ENCODE measurements at places on chromosomes 2 and 18.
A peak's percentile ranks its signal among the peaks of the same experiment; 100 is the strongest.

DNA sequence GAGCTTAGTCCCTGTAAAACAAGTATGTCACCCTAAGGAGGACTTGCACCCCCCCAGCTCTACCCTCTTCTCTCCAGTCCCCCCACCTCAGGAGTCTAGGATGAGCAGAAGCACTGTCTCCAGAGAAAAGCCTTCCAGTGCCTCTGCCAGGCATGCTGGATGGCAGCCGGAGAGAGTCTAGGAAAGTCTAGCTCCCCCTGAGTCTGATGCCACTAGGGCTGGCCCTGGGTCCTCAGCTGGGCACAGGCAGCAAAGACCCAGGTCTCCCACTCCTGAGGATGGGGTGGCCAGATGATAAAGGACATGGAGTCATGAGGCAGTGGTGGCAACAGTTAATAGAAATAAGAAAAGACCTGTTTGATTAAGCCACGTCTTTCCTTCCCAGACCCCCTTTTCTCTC is 225.6 kb downstream of the CYP26B1 start:
- DNase-seq, result no peak

DNA sequence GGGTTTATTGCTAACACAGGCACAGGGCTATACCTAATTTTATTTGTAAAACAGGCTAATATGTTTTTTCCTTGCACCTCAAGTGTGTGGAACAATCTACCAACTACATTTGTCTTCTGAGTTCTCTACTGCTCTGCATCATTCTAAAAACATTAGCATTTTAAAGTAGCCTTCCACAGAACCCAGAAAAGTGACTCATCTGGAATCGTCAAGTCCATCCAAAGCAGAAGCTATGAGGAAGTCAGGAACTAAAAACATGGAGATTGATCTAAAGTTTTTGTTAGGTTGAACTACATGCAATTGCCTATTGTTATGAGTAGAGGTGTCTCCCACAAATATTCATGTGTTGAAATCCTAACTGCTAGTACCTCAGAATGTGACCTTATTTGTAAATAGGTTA is 70.9 kb downstream of the SUCLG1 start:
- DNase-seq, result no peak

- DNase-seq, result no peak
Observed at GRCh38 chr2:57180042-57180567, 866.5 kb upstream of the VRK2 start.

GRCh38 chr2:239519089-239519920 is 118.5 kb upstream of the HDAC4 start:
- no peak for DNase-seq

DNA sequence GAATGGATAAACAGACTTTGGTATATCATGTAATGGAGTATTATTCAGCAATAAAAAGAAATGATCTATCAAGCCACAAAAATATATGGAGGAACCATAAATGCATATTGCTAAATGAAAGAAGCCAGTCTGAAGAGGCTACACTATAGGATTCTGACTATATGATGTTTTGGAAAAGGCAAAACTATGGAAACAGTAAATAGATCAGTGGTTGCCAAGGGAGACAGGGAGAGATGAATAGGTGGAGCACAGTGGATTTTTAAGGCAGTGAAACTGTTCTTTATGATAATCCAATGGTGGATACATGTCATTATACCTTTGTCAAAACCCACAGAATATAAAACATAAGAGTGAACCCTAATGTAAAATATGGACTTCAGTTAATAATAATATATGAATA is 41.0 kb upstream of the SLC30A6 start:
- DNase-seq, result no peak

GRCh38 chr2:155872396-155872795 is 460.1 kb downstream of the NR4A2 start:
- DNase-seq, result no peak

GRCh38 chr2:158357122-158357521 is 99.4 kb downstream of the CCDC148 start:
- no peak for DNase-seq

DNA sequence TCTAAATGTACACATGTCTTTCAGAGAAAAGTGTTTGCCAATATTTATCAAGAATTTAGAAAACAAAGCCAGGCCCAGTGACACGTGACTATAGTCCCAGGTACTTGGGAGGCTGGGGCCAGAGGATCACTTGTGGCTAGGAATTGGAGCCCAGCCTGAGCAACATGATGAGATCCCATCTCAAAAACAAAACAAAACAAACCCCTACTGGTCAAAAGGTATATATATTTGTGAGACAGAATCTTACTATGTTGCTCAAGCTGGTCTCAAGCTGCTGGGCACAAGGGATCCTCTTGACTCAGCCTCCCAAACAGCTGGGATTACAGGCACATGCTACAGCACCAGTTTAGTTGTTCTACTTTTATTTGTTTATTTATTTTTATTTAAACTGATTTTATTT is 79.2 kb downstream of the ZDBF2 start:
- DNase-seq, result no peak

DNA sequence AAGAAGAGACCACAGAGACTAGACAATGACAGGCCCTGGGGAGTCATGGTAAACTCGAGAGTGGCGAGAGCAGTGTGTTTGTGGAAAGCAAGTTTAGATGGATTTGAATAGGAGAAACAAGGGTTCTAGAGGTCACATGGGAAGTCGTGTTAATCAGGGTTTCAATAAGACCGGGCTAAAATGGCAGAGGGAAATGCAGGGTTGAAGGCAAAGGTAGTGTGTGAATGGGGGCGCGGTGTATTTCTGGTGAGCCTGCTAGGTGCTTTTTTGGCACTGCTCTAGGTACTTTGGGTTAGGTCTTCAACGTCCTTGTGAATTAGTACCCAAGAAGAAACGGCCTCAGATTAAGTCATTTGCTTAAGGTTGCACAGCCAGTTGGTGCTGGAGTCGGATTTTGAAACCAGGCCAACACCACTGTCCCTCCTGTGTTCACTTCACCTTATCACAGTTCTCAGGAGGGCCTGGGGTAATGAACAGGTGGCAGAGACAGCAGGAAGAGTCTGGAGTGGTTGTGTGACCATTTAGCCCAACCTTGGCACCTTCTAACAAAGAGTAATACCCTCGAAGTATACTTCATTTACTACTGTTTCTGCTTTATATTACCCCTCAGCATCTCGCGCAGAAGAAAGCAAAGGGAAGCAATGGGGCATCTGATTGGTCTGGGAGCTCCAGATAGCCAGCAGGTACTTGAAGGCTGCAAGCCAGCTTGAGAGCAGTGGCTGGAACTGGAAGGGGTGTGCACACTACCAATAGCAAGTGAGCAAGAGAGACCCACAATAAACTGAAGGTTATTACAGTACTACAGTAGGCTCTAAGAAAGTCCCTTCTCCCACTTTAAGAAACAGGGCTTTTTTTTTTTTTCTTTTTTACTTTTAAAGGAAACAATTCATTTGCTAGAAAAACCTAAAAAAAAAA is 33.4 kb upstream of the GAREM2 start:
- DNase-seq, result no peak

- DNase-seq, result no peak
Observed at GRCh38 chr2:142734231-142734630, 143.2 kb upstream of the KYNU start.

GRCh38 chr18:22609642-22610041 is 191.9 kb upstream of the CTAGE1 start:
- no peak for DNase-seq

- DNase-seq, result no peak
Observed at GRCh38 chr18:2891526-2892431, 45.0 kb downstream of the EMILIN2 start.

DNA sequence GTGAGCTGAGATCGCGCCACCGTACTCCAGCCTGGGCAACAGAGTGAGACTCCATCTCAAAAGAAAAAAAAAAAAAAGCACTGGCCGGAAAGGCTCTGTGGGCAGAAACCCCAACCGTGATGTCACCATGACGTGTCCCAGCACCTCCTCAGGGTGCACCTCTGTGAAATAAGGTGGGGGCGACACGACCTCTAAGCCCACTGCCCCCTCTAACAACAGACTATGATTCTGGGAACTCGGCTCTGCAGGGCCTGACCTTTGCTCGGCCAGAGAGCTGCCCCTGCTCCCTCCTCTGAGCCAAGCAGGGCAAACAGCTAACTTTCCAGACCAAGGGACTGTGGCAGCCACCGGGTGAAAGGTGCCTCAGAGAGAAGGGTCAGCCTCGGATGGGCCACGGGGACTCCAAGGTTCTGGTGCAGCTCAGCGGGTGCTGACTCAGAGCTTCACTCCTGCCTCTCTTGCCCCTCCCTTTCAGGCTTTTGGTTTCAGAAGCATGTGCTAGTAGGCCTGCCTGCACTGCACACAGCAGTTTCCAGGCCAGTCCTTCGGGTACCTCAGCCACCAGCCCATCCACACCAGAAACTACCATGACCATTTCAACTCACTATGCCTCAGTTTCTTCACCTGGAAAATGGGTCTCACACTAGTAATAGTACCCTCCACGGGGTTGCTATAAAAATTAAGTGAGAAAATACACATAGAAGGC is 8.0 kb downstream of the TMBIM1 start:
- peak; percentile 35 for DNase-seq

DNA sequence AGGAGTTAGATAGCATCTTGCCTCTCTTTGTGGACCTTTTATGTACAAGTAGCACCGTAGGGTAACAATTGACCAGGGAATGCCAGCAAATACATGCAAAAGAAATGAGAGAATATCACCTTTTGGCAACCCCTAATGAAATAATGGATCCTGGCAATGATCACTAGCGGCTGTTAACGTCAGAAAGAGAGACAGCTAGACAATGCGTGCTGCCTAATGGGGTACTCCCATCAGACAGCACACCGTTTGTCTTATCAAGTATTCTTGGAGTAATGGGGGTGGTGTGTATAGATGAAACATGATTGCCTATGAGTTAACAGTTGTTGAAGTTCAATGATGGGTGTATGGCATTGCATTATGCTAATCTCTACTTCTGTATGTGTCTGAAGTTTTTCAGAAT is 1.6 kb downstream of the ELAC1 start:
- no peak for DNase-seq

DNA sequence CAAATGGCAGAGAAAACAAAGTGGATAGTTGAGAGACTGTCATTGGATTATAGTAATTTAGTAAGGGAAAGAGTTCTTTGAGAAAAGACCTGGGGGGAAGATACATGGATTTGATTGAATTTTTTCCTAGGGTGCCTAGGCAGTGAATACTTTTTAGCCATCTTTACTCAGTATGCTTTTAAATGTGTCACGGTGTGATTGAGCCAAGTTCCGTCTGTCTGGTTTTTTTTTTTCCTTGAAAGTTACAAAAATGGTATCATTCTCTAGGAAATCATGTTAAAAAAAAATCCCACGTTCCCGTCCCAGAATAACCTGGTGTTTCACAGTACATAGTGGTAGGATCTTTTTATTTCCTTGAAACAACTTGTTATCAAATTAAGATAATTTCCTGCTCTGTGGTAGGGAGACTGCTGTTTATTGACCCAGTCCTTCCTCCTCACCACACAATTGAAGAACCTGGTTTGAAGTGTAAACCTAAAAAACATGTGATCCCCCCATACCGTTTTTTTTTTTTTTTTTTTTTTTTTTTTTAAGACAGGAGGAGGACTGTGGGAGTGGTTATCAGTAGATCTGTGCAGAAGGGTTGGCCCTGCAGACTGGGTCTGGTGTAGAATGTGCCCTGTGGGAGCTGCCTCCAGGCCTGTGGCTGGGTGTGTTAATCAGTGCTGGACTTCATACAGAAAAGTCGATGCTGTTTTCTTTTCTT is 55.1 kb downstream of the DGKD start:
- no peak for DNase-seq

DNA sequence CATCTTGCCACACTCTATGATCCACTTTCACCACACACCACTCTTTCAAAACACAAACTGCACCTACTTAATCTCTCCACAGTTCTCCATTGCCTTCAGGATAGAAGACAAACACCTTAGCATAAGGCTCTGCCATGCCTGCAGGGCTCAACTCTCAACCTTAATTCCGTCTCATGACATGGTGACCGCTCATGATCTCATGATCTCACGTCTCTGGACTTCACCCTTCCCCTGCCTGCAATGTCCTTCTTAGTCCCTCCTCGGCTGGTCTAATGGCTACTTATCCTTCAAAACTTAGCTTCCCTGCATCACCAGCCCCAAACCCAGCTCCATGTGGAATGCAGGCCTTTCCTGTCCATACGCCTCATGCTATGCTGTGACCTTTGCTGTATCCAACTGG is 85.3 kb downstream of the ACVR1 start:
- no peak for DNase-seq

- DNase-seq, result no peak
Observed at GRCh38 chr2:36357847-36358659, 2.5 kb downstream of the CRIM1 start.

DNA sequence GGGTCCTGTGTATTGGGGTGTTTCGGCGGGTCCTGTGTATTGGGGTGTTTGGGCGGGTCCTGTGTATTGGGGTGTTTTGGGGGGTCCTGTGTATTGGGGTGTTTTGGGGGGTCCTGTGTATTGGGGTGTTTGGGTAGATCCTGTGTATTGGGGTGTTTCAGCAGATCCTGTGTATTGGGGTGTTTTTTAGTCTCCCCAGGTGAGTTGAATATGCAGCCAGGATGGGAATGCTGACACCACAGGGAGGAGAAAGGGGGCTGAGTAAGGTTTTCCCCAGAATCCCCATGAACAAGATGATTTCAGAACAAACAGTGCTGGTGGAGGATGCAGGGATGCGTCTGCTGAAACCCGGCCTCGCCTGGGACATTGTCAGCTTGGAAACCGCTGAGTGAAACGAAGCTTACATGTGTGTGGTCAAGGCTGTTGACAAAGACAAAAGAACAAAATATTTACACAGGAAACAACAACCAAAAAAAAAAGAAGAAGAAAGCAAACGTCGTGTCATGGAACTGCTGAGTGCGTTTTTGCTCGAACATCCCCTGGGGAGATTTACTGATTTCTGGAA is 88.5 kb upstream of the ODC1 start:
- no peak for DNase-seq

DNA sequence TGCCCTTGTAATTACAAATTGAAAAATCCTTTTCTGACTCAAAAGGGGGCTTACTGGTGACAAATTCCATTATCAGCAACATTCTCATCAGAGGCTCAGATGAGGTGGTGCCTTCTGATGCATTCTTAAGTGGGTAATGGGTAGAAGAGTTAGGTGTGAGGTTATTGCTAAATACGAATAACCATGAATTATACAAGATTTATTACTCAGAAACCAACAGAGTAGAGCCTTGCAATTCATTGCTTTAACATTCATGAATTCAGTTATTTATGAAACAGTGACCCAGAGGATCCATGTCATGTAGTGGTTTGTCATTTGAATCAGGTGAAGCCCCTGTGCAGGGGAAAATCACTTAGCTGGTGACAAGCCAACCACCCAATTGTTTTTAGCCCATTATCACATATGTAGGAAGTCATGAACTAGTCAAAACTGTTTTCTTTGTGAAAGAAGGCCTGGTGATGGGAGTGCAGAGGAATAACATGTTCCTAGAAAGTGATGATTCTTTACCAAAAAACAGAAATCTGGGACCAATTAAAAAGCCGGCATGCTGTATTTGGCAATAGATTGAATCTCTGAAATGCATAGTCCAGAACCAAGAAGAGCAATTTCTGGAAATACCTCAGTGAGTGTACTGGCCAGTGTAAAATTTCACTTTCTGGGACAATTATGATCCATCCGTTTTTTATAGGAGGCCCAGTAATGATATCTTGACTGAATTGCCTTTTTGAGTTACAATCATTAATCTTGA is 70.2 kb downstream of the CRIM1 start:
- no peak for DNase-seq
